ENCODE measurements at places on chromosomes 5 and 9. TPM values are rescaled to one million over a fixed set of nuclear protein-coding genes. Genes with fewer than 3 reads are reported as not detected.

The SLC4A9 gene
- 0.08 TPM for total RNA-seq

DNA sequence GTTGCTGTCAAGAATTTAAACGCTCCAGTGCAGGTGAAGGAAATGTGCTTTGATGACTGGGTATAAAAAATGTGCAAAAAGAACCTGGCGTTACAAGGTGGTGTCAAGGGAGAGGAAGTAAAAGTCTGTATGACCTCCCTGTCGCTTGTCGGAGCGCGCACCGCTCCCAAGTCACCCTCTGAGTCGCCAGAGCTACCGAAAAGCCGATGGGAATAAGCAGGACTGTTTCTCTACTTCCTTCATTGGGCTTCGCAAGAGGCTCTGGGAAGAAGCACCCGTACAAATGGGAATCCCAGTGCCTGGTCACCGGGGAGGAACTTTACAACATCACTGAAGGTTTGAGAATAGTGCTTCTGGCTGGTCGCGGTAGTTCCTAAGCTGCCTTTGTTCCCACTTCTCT lies 1.3 kb upstream of the DMRT2 start:
- ATAC-seq: no peak

DNA sequence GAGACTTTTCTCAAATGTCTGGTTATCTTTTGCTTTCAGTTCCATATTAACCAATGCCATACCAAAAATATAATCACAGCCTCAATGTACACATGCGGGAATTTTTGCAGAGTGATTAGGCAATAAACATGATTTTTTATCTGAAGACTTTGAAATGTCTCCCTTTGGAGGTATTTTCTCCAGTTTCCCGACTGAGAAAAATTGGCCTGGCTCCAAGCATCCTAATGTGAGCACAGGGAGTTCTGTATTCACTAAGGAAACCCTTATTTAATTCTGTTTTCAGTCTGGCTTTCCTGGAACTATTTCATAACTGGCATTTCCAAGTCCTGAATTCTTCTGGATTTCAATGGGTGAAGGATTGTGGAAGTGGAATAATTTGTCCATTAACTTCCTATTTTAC lies 8.5 kb downstream of the HCN1 start:
- ATAC-seq: no peak

DNA sequence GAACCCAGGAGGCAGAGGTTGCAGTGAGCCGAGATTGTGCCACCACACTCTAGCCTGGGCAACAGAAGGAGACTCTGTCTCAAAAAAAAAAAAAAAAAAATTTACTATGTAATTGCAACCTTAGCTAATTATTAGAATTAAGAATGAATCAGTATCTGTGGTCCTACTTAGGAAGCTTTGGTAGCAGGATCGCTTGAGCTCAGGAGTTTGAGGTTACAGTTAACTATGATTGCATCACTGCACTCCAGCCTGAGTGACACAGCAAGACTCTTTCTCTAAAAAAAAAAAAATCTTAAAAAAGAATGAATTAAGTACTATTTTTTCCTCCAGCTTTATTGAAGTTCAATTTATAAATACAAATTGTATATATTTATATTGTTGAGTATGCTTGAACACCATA lies 16.7 kb downstream of the NDUFAF2 start:
- no peak for ATAC-seq
